Kidney glomerular epithelial cell (primary cell): ENCODE measurements at places on chromosomes 1 and 21.

DNA sequence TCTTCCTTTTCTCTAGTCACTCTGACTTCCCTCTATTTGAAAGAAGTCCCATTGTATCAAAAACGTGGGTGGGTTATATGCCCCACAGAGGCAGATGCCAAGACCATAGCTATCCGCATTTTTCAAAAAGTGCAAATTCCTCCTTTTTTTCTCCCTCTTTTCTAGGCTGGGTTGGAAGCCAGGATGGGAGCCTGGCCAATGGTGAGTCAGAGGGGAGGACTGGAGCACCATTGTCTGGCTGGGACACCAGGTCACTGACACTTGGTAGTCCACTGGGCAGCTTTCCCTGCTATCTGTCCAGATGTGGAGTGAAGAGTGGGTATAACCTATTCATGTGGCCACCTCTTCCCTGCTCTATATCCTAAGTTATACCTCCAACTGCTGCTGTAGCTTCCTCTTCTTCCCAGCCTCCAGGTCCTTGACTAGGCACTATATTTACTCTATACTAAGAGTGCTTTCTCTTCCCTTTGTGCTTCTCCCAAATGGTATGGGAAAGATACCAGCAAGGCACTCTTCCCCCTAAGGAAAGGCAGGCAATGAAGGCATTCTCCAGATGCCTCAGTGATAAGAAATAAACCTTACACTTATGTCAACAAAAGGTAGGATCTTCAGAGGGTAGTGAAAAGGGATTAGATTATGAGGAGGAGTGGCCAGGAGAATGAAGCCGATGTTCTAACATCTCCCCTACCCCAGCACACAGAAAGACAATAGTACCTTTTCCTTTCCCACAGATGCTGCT is 12.9 kb downstream of the PI4KB start:
- peak; percentile 14 for DNase-seq

DNA sequence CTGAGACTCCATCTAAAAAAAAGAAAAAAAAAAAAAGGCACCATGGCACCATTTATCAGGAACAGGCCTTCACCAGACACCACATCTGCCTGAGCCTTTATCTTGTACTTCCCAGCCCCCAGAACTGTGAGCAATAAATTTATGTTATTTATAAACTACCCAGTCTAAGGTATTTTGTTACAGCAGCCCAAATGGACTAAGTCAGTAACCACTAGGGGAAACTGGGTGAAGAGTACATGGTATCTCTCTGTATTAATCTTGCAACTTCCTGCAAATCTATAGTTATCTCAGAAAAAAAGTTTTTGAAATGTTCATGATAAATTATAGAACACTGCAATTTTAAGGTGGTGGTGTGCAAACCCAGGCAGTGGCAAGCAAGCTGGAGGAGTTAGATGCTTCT is 114.3 kb downstream of the LAMC2 start:
- DNase-seq: no peak

DNA sequence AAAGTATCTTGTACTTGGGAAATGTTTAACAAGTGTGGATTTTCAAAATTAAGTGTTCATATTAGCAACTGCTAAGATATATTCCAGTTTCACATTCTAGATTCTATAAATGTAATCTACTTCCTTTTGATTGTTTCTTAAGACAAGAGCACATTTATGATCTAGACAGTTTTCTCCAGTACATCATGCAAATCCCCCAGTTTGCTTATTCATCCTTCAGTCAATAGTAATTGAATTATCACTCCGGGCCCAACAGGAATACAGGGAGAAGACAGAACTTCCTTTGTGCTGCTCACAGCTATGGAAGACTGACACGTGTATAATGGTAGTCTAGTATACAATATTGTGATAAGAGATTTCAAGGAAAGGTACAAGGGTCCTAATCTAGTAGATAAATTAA is 14.5 kb downstream of the PLA2G4A start:
- DNase-seq: no peak

- peak; percentile 18 for DNase-seq
Observed at GRCh38 chr1:16178596-16179497, 23.0 kb upstream of the EPHA2 start.

DNA sequence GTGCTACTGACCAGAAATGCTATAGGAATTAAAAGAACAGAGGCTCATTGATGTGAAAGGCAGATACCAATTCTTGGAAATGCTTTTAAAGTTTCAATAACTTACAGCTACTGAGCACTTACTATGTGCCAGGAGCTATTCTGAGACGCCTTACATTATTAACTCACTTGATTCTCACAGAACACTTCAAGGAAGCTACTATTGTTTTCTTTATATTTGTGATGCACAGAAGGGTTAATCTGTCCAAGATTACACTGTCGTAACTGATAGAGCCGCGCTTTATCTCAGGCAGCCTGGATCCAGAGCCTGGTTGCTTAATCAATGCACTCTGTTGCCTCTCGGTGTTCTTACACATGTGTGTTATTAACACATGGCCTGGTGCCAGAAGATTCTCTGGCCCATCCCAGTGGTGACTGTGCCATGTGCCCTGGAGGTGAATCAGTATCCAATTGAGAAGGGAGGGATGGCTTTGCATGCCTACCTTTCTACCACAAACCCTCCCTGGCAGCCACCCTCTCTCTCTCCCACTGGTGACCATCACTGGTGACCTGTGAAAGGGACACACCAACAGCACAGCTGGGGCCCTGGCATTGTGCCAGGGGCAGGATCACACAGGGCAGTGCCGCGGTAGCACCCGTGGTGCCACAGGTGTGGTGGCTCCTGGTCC is 8.8 kb downstream of the FMO1 start:
- no peak for DNase-seq

DNA sequence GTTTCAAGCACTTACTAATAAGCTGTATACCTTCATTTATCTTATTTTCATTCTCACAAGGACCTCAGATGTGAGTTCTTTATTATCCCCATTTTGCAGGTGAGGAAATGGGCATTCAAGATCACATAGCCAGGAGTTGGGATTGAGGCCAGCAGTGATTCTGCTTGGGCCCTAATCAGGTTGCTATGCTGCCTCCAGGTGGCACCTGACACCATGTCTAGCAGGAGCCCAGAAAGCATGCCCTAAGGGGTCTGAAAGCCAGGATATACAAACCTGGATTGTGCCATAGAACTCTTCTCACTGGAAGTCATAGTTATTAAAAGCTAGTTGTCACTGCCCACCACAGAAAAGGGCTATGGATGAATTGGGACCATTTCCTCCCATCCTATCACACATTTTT is 61.1 kb downstream of the FYB2 start:
- DNase-seq: peak; percentile 36

DNA sequence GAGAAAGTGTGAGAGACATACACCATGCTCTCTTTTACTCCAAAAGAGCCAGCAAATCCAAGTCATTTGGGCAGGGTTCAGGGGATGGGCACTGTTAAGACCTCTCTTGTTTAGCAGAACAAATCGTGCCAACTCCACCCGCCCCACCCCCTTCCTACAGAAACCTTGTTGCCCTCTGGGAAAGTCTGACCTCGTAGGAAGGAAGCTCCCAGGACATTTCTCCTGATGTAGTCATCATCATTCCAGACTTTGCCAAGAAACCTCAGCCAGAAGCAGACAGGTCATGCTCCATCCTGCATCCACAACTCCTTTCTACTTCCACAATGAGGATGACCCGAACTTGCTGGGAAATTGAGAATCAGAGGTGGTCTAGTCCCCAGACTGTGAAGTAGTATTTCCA is 57.7 kb downstream of the UBE2T start:
- peak; percentile 52 for DNase-seq

GRCh38 chr1:20634594-20635084 is 1.4 kb downstream of the PINK1 start:
- DNase-seq: peak; percentile 36

GRCh38 chr1:53957194-53957818 is 11.2 kb downstream of the LRRC42 start:
- DNase-seq: peak; percentile 58

- DNase-seq: no peak
Observed at GRCh38 chr21:41965461-41966013, 11.7 kb upstream of the C2CD2 start.

- DNase-seq: no peak
Observed at GRCh38 chr1:173212952-173213491, 5.9 kb upstream of the TNFSF4 start.

- no peak for DNase-seq
Observed at GRCh38 chr1:183597656-183598347, 7.5 kb upstream of the NCF2 start.

- peak; percentile 40 for DNase-seq
Observed at GRCh38 chr1:113057006-113057405, 16.0 kb upstream of the LRIG2 start.

DNA sequence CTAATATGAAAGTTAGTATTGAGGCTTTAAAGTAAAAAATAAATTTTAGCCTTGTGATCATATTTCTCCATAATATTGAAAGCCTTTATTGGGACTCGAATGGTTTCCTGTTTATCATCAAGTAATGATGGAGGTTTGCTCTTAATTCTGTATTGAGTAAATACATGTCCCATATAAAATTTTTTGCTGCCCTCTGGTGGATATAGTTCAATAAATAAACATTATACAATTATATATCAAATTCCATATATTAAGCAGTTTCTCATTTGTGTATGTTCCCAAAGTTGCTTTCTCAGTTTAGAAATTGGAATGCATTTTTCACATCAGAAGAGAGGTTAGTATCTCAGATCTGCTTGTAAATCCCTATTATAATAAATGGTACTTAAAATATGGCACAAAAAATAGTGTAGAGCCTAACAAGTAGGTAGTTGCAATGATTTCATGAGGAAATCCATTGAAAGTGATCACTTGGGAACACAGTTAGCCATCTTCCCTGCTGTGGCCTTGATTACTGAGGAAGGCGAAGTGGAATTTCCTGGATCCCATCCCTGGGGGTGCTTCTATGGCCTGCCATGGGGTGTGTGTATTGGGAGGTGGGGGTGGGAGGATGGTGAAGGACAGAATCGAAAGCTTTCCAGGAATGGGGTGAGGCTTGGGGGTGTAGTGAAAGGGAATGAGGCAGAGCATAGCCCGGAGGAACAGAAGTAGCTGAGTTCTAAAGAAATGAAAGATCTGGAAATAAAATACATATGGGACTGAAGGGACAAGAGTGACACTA is 84.1 kb upstream of the C21orf91 start:
- DNase-seq: peak; percentile 11
